Mesenteric fat pad (tissue), 1 donor: ENCODE measurements at places on chromosomes 6 and 20. TPM values are rescaled to one million over a fixed set of nuclear protein-coding genes. Genes with fewer than 3 reads are reported as not detected.

GRCh38 chr6:37785002-37785662 is 34.4 kb upstream of the ZFAND3 start:
- no peak for DNase-seq

NKAIN2 gene
- total RNA-seq: 0.42 TPM

DNA sequence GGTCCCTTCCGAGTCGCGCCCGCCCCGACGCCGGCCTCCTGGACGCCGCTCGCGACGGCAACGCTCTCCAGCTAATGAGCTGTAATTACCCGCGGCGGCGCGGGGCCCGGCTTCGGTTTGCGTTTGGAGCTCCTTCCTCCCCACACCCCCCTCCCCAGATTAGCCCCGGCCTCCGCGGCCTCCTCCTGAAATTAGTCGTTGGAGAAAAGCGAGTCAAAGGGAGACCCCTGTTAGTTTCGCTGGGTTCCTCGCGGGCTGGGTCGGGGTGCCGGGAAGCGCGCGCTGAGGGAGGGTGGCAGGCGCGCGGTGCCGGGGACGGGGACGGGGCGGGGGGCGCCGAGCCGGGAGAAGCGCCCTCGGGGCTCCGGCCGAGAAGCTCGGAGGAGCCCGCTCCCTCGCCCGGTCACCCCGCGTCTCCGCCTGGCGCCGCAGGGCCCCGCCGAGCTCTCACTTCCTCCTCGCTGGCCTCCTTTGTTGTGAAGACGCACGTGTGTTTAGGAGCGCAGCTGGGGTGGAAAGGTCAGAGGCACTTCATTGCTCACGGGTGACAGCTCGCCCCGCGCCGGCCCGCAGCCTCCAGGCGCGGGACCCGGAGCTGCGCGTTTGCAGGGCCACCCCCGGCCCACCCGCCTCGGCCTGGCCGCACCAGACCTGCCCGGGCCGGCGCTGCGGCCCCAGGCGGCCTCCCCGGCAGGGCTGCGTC is 4.9 kb downstream of the FOXC1 start:
- DNase-seq: no peak

GRCh38 chr6:389143-389542 is 2.4 kb upstream of the IRF4 start:
- no peak for DNase-seq

GRCh38 chr20:50108556-50109235 is 4.3 kb downstream of the UBE2V1 start:
- DNase-seq: no peak

DNA sequence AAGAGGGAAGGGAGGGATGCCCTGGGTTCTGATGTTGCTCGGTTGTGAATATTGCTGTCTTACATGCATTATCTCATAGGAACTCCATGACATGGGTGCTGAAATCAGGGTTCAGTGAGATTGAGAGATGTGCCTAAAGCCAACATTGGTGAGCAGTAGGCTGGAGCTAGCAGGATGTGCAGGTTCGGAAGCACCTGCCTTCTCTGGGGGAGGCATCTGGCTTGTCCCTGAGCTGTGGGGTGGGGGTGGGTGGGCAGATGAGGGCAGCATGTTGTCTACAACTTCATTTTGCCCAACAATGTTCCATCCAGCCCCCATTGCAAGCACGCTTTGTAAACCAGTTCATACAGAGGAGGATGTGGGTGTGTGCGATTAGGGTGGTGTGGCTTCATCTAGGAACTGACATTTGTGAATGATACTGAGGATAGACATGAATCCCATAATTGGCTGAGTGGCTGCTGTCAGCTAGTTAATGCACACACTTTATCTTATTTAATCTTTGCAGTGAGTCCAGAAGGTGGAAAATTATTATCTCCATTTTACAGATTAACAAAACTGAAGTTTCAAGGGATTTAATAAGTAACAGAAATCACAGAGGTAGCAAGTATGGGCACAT is 119.4 kb downstream of the SYNDIG1 start:
- DNase-seq: no peak

- no peak for DNase-seq
Observed at GRCh38 chr20:24795436-24795835, 153.6 kb upstream of the CST7 start.

DNA sequence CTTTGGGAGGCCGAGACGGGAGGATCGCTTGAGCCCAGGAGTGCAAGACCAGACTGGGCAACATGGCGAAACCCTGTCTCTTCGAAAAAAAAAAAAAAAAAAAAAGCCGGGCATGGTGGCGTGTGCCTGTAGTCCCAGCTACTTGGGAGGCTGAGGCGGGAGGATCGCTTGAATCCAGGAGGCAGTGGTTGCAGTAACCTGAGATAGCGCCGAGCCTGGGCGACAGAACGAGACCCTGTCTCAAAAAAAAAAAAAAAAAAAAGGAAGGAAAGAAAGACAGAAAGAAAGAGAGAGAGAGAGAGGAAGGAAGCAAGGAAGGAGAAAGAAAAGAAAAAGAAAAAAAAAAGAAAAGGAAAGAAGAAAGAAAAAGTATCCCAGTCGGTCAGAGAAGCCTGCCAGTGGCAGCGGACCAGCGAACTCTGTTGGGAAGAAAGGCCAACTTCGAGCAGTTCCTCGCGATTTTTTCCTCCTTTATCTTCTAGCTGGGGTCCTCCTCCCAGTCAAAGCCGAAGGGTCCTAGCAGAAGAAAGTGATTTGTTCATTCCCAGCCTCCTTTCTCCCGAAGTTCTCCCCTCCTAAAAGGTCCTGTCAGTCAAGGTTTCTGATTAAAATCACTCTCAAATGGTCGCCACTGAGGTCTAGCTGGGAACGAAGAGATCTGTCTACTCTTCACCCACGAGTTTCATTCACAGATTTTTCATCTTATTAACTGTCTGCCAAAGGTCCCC is 2.4 kb upstream of the SYCP2L start:
- no peak for DNase-seq

DNA sequence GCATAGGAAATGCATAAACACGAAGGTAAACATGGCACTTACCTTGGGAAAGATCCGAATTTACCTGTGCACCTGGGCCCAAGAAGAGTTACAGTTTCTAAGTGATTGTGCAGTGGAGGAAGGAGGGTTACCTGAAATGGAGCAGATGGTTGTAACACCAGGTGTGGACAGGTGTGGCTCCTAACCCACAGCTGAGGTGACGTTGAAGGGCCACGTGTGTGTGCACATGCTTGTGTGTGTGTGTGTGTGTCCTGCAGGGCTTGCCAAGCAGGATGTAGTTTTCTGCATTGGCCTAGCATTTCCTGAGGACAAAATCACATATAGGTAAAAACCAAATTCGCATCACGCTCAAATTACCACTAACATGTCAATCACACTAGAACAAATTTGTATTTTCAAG is 240.8 kb downstream of the ANKRD60 start:
- no peak for DNase-seq

OR12D3 gene
- total RNA-seq: not detected

DST gene
- 190 TPM for total RNA-seq

APMAP gene
- total RNA-seq: 166 TPM

GRCh38 chr6:126107475-126108166 is 121.3 kb downstream of the TRMT11 start:
- no peak for DNase-seq

PEX3 gene
- 15.4 TPM for total RNA-seq

DNA sequence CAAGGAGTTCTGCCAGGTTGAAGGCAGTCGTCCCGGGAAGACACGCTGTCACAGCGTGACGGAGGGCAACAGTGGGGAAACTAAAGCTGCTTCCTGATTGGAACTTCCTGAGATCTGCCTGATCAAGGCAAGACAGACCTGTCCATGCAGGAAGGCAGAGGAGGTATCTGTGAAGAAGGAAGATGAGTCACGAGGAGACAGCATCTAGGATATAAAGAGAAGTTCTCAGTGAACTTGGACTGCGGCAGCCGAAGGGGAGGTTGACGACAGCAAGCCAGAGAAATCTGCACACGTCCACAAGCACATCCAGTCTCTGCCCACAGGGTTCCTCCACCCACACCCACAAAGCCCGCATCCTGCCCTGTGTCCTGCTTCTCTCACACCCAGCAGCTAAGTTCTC is 38.6 kb downstream of the PREP start:
- DNase-seq: no peak

GRCh38 chr20:37777988-37778659 is 84.3 kb downstream of the CTNNBL1 start:
- no peak for DNase-seq

GRCh38 chr6:5746759-5747130 is 260.0 kb downstream of the NRN1 start:
- DNase-seq: no peak

GRCh38 chr6:2748183-2748582 is 2.5 kb downstream of the MYLK4 start:
- DNase-seq: no peak

DNA sequence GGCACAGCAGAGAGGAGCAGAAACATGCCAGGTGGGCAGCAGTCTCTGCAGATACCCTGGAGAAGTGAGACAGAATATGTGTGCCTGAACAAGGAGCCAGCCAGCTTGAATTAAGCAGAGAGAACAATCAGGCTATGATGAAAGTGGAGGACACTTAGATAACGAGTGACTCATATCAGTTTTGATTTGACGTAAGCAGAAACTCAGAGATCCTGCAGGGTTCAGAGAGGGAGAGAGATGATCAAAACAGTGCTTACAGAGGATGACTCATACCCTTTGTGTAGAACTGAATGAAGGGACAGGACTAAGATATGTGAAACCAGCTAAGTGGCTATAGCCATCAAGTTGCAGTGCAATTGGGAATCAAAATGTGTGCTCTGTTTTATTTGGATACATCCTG is 300.7 kb downstream of the TENT5A start:
- DNase-seq: no peak
